ENCODE measurements at places on chromosomes 5 and 9.
A peak's percentile ranks its signal among the peaks of the same experiment; 100 is the strongest.

GRCh38 chr5:132418881-132419280 is 49.4 kb downstream of the SLC22A5 start:
- no peak for DNase-seq

GRCh38 chr5:152372875-152373274 is 32.2 kb downstream of the NMUR2 start:
- no peak for DNase-seq

- DNase-seq, result no peak
Observed at GRCh38 chr5:165258197-165258771, 1752.9 kb downstream of the MAT2B start.

GRCh38 chr5:136079195-136079985 is 50.6 kb downstream of the TGFBI start:
- DNase-seq, result no peak

DNA sequence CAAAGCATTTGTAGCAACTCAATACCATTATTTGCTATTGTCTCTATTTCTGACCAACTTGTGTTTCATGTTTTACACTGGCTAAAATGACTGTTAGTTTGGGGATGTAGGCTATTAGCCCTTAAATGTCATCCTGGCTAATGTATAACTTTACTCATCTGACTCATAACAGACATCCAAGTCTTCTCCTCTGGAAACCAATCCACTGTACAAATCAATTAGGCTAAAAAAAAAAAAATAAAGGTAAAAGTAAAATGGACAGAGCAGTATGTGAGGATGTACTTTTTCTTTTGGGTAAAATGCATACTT is 20.6 kb downstream of the MEGF9 start:
- DNase-seq, result no peak

DNA sequence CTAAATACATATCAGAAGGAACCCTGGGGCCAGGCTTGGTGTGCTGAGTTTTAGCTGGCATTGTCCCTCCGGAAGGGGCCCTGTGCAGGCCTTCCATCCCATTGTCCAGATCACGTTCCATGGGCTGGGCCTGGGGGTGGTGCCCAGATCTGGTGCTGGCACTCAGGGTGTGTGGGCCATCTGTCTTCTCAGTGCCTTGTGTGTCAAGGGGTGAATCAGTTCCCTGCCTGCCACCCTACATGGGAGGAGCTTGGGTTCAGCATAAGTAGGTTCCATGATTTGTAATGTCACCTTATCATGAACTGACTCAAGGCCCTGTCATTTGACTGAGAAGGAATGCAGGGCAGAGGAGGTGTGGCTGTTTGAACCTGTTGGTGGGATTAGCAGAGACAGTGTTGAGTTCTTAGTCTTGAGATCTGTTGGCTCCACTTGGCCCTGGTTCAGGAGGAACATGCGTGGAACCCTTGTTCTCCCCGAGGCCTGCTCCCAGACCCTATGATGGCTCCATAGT is 176.8 kb downstream of the MACROH2A1 start:
- no peak for DNase-seq

DNA sequence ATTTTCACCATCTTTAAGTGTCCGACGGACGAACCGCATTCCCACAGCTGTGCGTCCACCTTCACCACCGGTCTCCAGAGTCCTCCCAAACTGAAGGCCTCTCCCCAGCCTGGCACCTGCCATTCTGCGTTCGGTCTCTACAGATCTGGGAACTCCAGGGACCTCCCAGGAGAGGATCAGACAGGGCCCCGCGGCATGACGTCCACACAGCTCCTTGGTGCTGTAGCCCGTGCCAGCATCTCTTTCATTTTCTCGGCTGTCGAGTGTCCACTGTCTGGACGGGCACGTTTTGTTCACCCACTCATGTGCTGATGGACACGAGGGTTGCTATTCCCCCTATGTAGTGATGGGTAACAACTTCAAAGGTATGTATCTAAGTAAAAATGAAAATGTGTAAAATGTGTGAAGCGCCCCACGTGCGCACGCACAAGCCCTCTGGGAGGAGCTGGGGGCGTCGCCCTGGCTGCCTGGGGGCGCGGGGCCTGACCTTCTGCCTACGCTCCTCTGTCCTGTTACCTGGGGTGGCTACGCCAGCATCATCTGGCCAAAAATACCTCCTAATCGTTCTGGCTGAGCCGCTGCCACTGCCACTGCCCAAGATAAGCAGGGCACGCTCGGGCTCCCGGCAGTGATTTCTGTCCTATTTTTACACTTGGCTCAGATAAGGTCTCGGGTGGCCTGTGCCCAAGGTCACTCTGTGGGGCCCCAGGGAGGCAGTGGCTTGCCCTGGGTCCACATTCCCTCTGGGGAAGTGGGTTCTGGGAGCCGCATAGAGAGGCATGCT is 10.8 kb upstream of the SLC12A7 start:
- DNase-seq, result no peak

DNA sequence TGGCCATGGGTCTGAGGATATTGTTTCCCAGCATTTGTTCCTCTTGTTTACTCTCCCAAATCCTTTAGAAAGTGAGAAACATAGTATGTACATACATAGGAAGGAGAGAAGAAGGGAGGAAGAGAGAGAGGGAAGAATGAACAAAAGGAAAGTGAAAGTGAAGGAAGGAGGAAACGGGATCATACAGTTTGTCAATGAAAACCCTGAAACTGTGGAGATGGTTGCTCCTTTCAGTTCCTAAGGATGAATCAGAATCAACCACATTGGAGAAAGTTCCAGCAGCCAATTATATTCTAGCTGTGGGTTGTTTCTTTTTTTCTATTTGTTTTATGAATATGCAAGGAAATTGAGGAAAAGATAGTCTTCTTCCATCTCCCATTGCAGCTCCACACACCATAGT is 396.5 kb downstream of the MLLT3 start:
- DNase-seq, result no peak

- no peak for DNase-seq
Observed at GRCh38 chr9:12774861-12775678, at the start of gene LURAP1L. LURAP1L (plus strand) TSS chr9:12775020; CDS start chr9:12775716, 696 bp downstream.

DNA sequence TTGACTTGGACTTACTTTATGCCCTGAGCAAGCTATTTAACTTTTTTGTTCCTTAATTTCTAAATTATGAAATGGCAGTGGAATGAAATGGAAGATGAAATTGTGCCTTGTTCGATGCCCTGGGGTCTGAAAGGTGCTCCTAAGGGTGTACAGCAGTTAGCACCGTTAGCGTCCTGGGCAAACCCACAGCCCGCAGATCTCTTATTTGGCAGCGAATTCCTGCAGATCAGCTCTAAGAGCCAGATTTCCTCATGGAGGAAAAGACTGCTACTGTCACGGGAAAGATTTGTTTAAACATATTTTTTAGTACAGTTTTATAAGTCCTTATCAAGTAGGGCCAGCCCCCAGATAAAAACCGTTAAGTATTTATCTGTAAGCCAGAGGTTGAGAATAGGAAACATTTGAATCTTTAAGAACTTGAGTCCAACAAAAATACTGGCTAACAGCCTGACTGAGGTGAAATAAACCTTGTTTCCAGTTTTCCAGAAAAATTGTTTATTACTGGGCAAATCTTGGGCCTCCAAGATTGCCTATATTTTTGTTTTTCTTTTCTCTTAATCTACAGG is 216.5 kb upstream of the DMRT1 start:
- DNase-seq, result no peak

- DNase-seq, result no peak
Observed at GRCh38 chr9:107612136-107612535, 122.6 kb upstream of the KLF4 start.

DNA sequence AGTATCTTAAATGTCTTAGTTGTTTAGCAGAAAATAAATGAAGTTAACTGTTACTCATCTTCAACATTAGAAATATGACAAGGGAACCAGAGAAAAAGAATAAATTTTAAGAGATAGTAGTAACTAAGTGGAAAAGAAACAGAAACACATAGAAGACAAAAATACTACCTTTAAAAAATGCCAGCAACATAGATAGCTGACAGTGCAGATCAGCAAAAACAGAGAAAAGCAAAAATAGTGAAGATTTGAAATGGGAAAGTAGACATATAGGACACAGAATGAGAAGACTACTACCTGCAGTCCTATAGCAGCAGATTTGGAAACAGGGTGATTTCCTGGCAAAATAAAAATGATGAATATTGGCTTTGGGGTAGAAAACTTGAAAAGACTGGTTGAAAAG is 48.5 kb downstream of the ICE1 start:
- no peak for DNase-seq

DNA sequence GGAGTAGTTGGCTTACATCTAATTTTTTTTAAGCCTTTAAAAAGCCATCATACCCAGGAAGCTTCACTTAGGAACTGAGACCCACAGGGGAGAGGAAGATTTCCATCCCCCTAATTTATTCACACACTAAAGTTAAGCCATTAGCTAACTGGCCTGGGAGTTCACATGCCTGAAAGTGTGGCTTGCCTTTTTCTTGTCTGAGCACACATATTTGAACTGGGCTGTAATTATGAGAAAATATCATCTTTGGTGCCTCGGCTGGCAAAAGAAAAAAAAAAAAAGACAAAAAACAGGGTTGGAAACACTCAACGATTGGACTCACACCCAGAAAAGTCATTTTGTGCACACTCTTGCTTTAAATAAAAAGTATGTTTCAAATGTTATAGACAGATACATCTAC is 847.3 kb downstream of the MAT2B start:
- DNase-seq, result no peak

- peak; percentile 86 for DNase-seq
Observed at GRCh38 chr5:102959055-102959454, 160.9 kb downstream of the GIN1 start.

DNA sequence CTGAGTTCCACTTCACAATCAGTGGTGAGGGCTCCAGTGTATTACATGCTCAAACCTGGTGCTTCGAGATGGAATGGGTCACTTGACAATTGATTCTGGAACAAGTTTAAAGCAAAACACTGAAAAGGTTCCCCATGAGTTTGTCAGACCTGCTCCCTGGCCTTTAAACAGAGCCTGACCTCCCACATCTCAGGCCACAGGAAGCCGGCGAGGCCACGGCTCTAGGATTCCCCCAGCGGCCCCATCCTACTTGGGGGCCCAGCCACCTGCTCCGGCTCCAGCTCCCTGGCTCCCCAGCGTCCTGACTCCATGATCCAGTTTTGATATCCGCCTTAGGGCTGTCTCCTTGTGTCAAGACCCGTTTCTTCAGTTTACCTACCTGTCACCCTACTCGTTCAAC is 62.0 kb downstream of the TTLL11 start:
- no peak for DNase-seq

GRCh38 chr5:53503562-53504218 is 23.3 kb downstream of the FST start:
- DNase-seq, result no peak

DNA sequence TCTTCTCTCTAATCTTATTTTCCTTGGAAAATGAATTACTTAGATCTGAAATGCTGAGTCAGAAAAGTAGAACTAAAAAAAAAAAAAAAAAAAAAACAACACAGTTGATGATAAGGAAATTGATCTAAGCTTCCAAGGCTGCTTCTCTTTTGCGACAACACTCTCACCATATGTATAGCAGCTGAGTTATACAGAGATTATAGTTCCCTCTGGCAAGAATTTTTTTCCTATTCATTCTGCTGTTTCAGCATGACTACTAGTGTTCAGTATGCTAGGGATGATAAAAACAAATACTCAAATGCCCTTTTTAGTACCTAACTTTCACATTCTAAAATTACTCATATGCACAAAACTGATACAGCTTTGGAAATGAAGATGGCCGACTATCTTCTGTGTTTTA is 267.3 kb downstream of the MLLT3 start:
- DNase-seq, result peak; percentile 53

DNA sequence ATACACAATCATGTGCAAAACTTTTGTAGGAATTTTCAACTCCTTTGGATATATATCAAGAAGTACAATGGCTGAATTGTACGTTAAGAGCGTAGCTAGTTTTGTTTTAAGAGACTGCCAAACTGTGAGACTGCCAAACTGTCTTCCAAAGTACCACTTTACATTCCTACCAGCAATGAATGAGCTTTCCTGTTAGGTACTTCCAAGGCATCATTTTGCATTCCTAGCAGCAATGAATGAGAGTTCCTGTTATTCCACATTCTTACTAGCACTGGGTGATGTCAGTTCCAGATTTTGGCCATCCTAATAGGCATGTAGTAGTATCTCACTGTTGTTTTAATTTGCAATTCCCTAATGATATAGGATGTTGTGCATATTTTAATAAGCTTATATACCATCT is 219.3 kb downstream of the KCNN2 start:
- DNase-seq, result no peak

DNA sequence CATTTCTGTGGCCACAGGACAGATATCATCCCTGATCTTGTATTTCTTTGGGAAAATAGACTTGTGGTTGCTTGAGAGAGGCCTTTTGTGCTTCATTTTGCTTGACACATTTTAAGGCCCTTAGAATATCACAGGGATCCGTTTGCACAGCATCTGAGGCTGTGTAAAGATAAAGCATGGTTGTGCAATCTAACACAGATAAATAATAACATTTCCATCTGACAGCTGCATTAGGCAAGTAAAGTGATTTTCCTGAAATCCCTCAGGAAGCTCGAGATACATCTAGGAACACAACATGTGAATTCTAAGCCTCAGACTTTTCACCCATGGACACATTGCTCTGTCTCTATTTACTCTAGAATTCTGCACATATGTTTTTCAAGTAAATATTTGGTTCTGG is 212.8 kb upstream of the ADAMTSL1 start:
- no peak for DNase-seq

- no peak for DNase-seq
Observed at GRCh38 chr9:97809666-97810344, 43.2 kb upstream of the FOXE1 start.

GRCh38 chr9:16238623-16239138 is 631.8 kb downstream of the BNC2 start:
- no peak for DNase-seq

DNA sequence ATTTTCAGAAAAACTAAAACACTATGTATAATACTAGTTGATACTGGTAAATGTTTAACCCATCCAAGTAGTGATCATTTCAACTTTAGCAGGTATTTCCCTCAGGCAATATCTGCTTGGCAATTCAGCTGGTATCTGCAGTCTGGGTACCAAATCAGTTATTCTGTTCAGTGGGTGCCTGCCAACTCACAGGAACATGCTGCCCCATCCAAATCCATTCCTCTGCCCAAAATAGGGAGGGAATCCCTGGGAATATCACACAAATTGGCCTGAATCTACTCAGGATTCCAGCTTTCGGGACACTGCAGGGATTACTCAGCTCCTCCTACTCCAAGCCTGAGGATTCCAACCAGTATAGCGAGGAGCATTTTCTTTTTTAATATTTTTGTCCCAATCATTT is 61.7 kb upstream of the PDE4D start:
- DNase-seq, result no peak

- no peak for DNase-seq
Observed at GRCh38 chr9:96398582-96399324, 15.2 kb upstream of the SLC35D2 start.

- DNase-seq, result no peak
Observed at GRCh38 chr5:31161781-31162181, 31.7 kb upstream of the CDH6 start.

GRCh38 chr5:173302546-173303155 is 25.6 kb downstream of the STC2 start:
- DNase-seq, result peak; percentile 44

- DNase-seq, result no peak
Observed at GRCh38 chr9:92666912-92667532, 2.9 kb downstream of the IPPK start.

DNA sequence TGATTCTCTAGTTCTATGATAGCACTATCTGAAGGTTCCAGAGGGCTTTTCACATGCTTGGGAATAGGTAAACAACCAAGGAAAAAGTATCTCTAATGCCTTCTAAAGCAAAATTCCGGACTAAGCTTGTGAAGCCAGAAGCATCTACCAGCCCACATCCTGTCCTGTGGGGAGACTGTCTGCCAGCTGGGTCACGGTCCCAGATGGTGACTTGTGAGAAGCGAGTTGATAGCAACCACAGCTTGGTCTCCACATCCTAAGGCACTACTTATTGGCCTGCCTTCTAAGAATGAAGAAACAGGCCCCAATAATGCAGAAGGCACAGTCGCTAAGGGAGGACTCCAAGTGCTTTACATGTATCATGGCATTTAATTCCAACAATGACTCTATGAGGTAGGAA is 184.1 kb upstream of the ADRA1B start:
- no peak for DNase-seq

Measured in AG09309 (cell line).